ENCODE measurements at places on chromosomes 7 and 10. TPM values are rescaled to one million over a fixed set of nuclear protein-coding genes. Genes with fewer than 3 reads are reported as not detected.
A peak's percentile ranks its signal among the peaks of the same experiment; 100 is the strongest.

The CAMK1D gene
- total RNA-seq = 5.1 TPM

The ATRNL1 gene
- 7.1 TPM for total RNA-seq

The CRHR2 gene
- 0.40 TPM for total RNA-seq

The ACBD7 gene
- 1.6 TPM for total RNA-seq

GRCh38 chr10:96949039-96949683 lies 117.1 kb downstream of the LCOR start:
- H3K36me3 ChIP-seq = peaks cover 4% of the 10 kb centered on the region
- no peak for DNase-seq
- no peaks in the 10 kb centered on the region for H3K4me1 ChIP-seq
- H3K4me3 ChIP-seq = no peak overlapping the region
- H3K27ac ChIP-seq = peak overlapping the region; percentile 25

GRCh38 chr10:112002206-112002605 lies 181.4 kb downstream of the GPAM start:
- H3K27me3 ChIP-seq = no peaks in the 10 kb centered on the region
- H3K36me3 ChIP-seq = no peaks in the 10 kb centered on the region
- H3K4me1 ChIP-seq = no peaks in the 10 kb centered on the region
- DNase-seq = no peak
- H3K27ac ChIP-seq = no peak overlapping the region
- H3K4me3 ChIP-seq = no peak overlapping the region

DNA sequence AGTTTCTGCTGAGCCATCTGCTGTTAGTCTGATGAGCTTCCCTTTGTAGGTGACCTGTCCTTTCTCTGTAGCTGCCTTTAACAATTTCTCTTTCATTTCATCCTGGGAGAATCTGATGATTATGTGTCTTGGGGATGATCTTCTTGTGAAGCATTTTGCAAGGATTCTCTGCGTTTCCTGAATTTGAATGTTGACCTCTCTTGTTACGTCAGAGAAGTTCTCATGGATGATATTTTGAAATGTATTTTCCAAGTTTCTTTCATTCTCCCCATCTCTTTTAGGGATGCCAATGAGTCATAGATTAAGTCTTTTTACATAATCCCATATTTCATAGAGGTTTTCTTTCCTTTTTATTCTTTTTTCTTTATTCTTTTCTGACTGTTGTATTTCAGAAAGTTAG lies 184.2 kb upstream of the BET1 start:
- DNase-seq = no peak
- H3K4me3 ChIP-seq = no peak overlapping the region
- H3K27ac ChIP-seq = no peak overlapping the region
- H3K27me3 ChIP-seq = no peaks in the 10 kb centered on the region

DNA sequence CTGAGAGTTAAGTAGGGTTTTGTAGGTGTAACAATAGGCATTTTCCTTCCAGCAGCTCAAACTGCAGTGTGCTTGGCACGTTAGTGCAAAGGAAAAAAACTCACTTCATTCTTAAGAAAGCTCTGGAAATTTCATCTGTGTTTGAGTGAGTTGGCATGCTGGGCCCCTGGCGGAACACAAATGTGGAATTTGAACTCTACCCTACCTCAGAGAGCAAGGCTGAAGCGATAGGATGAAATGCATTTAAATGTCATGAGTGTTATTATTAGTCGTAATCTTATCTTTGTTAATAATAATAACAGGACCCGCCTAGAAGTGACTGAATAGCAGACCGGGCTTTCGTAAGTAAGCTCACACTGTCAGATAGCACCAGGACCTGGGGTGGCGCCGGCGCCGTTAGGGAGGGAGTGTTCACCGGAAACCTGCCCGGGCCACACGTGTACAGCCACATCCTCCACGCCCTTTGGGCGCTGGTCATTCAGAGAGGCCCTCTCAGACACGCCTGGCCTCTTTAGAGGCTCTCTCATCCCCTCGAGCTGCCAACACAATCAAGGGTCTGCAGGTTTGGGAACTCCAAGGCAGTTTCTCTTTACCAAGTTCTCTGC lies 63.5 kb downstream of the GRK5 start:
- H3K4me3 ChIP-seq = no peak overlapping the region
- H3K36me3 ChIP-seq = peaks cover 2% of the 10 kb centered on the region
- peak; percentile 73 for DNase-seq
- H3K27me3 ChIP-seq = no peaks in the 10 kb centered on the region
- peak overlapping the region; percentile 60 for H3K27ac ChIP-seq

DNA sequence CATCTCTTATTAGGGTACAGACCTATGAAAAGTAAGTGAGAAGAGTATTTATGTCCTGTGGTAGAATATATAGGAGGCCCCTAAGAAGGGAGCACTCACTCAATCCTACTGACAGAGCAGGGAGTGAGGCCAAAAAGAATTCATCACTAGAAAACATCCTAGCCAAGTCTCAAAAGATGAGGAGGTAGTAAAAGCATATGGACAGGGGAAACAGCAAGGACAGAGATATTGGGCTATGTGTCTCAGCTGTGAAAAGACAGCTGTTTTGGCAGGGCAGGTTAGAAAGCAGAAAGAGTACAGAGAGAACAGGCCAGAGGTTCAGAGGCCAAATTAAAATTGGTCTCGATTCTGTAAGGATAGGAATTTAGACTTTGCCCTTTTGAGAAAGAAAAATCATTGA lies 548.3 kb upstream of the ANKRD30A start:
- no peaks in the 10 kb centered on the region for H3K27me3 ChIP-seq
- no peak overlapping the region for H3K4me3 ChIP-seq
- peak; percentile 82 for DNase-seq
- peaks cover 2% of the 10 kb centered on the region for H3K4me1 ChIP-seq
- no peak overlapping the region for H3K27ac ChIP-seq

- H3K4me3 ChIP-seq = no peak overlapping the region
- H3K36me3 ChIP-seq = no peaks in the 10 kb centered on the region
- peaks cover 21% of the 10 kb centered on the region for H3K4me1 ChIP-seq
These were observed 41.7 kb upstream of the OPALIN start for GRCh38 chr10:96400465-96400864.

DNA sequence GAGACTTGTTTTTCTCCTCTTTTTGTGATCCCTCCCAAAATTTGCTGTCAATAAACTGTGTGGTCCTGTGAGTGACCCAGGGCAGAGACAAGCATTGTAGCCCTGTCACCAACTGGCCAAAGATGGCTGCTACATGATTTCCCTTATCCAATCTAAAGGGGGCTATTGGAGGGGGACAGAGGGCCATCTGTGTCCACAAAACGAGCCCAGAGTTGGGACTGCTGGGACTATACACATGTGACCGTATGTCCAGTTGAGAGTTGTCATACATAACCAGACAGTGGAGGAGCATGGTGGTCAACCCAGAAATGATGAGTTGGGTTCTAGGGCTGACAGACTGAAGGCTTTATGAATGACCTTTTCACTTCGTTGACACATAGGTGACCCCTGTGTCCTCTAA lies 55.3 kb upstream of the SDK1 start:
- DNase-seq = no peak
- no peaks in the 10 kb centered on the region for H3K36me3 ChIP-seq
- H3K27ac ChIP-seq = no peak overlapping the region

DNA sequence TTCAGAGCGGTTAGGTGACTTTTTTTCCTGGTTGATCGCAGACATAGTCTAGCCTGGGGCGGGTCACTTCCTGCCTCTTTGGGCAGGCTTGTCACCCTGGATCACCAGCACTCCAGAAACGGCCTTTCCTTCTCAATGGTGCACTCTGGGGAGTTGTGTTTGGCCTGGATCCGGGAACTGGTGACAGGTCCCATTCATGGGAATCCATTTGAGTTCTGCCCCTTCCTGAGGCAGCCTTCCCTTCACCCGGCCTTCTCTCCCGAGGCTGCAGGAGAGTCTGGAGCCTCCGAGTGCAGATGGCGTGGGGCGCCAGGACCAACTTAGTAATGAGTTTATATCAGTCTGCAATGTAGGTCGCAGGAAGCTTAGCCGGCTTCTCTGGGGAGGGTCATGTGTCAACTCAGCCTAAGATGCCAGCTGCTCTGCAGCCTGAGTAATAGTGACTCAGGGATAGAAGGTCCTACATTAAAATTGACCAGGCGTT lies 54.2 kb downstream of the TACR2 start:
- H3K27me3 ChIP-seq = no peaks in the 10 kb centered on the region
- H3K4me1 ChIP-seq = peaks cover 33% of the 10 kb centered on the region
- peak overlapping the region; percentile 56 for H3K27ac ChIP-seq
- H3K36me3 ChIP-seq = peaks cover 24% of the 10 kb centered on the region

- peaks cover 24% of the 10 kb centered on the region for H3K27me3 ChIP-seq
- peaks cover 31% of the 10 kb centered on the region for H3K4me1 ChIP-seq
- no peak for DNase-seq
- H3K27ac ChIP-seq = no peak overlapping the region
- H3K36me3 ChIP-seq = no peaks in the 10 kb centered on the region
These were observed 8.6 kb downstream of the KNDC1 start for GRCh38 chr10:133168617-133169031.

GRCh38 chr7:98860071-98860470 lies 9.7 kb downstream of the TMEM130 start:
- no peak for DNase-seq
- peaks cover 8% of the 10 kb centered on the region for H3K27me3 ChIP-seq
- no peak overlapping the region for H3K4me3 ChIP-seq
- H3K27ac ChIP-seq = no peak overlapping the region
- no peaks in the 10 kb centered on the region for H3K36me3 ChIP-seq

GRCh38 chr7:158386866-158387545 lies 200.6 kb downstream of the PTPRN2 start:
- H3K4me1 ChIP-seq = no peaks in the 10 kb centered on the region
- DNase-seq = no peak
- no peak overlapping the region for H3K4me3 ChIP-seq
- H3K27me3 ChIP-seq = peaks cover 4% of the 10 kb centered on the region

DNA sequence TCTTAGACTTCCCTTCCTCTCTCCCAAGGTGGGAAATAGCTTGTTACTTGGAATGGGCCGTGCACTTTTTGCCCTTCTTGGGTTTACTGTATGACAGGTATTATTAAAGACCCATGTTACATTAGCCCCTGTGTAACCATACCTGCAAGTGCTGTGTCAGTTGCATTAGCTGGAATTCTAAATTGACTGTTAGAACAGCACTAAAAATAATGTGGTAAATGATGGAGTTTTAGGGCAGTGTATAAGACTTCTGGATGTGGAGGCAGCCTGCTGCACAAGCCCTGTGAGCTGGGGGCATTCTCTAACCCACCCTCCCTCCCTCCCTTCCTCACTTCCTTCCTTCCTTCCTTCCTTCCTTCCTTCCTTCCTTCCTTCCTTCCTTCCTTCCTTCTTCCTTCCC lies 52.7 kb downstream of the GALNT17 start:
- H3K4me1 ChIP-seq = peaks cover 8% of the 10 kb centered on the region
- no peaks in the 10 kb centered on the region for H3K36me3 ChIP-seq
- no peak overlapping the region for H3K27ac ChIP-seq
- DNase-seq = no peak
- no peak overlapping the region for H3K4me3 ChIP-seq

DNA sequence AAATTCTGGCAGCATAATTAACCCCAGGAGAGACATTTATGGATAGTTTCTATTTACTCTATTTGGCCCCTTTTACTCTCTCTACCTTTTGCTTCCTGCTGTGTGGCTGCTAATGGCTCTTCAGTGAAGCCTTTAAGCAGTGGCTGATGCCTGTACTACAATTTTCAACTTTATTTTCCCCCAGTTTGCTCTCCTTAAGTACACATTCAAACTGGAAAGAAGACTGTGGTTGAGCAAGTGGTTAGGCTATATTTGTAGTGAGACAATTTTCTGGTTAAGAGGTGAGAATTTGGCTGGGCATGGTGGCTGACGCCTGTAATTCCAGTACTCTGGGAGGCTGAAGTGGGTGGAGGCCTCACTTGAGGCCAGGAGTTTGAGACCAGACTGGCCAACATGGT lies 8.5 kb upstream of the RSBN1L start:
- H3K36me3 ChIP-seq = peaks cover 12% of the 10 kb centered on the region
- H3K27me3 ChIP-seq = no peaks in the 10 kb centered on the region
- no peak overlapping the region for H3K4me3 ChIP-seq
- no peak overlapping the region for H3K27ac ChIP-seq

DNA sequence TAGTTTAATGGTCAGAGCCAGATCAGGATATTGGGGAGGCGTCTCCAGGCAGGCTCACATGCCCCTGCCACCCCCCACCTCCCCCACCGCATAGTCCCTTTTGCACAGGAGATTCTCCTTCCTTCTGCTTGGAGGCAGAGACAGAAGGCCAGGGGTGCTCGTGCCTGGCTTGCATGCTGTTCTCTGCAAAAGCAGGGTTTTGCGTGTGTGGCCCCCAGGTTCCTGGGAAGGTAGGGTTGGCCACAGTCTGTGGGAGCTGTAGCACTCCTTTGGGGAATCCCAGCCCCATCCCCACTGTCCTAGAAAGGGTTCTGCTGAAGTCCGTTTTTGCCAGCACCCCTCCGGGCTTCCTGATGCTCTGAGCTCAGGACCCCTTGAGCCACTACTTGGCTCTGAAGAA lies 1.9 kb upstream of the TCERG1L start:
- peaks cover 45% of the 10 kb centered on the region for H3K27me3 ChIP-seq
- no peak overlapping the region for H3K27ac ChIP-seq
- H3K4me3 ChIP-seq = no peak overlapping the region
- H3K36me3 ChIP-seq = no peaks in the 10 kb centered on the region
- no peak for DNase-seq

DNA sequence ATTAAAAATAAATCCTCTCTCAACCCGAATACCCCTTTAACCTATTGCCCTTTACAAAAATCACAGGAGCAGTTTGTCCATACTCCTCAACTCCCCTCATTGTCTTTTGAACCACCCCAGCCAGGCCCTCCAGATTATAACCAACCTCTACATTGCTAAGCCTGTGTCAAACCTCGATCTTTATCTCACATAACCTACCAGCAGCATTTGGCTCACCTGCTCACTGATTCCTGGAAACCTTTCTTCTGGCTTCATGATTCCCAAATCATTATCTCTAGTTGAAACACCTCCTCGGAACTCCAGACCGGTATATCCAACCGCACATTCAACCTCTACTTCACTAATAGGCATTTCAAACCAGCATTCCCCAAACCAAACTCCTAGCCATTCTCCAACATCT lies 11.8 kb downstream of the SEC61G start:
- H3K27me3 ChIP-seq = no peaks in the 10 kb centered on the region
- no peaks in the 10 kb centered on the region for H3K4me1 ChIP-seq
- peaks cover 31% of the 10 kb centered on the region for H3K36me3 ChIP-seq

GRCh38 chr10:7605565-7606295 lies 61.0 kb downstream of the ITIH5 start:
- H3K4me3 ChIP-seq = no peak overlapping the region
- peak overlapping the region; percentile 73 for H3K27ac ChIP-seq
- DNase-seq = peak; percentile 76
- H3K36me3 ChIP-seq = peaks cover 8% of the 10 kb centered on the region
- H3K4me1 ChIP-seq = peaks cover 46% of the 10 kb centered on the region

- peaks cover 32% of the 10 kb centered on the region for H3K4me1 ChIP-seq
- H3K27ac ChIP-seq = peak overlapping the region; percentile 7
- no peak for DNase-seq
- H3K27me3 ChIP-seq = no peaks in the 10 kb centered on the region
These were observed 19.7 kb downstream of the CALML5 start for GRCh38 chr10:5479481-5480161.

GRCh38 chr10:110461530-110461929 lies 36.2 kb upstream of the DUSP5 start:
- no peak overlapping the region for H3K4me3 ChIP-seq
- peak overlapping the region; percentile 42 for H3K27ac ChIP-seq
- H3K4me1 ChIP-seq = peaks cover 36% of the 10 kb centered on the region
- peak; percentile 30 for DNase-seq
